ENCODE measurements at places on chromosomes 5 and 9. TPM values are rescaled to one million over a fixed set of nuclear protein-coding genes. Genes with fewer than 3 reads are reported as not detected.

PRRT1B gene
- total RNA-seq: 0.78 TPM

SPEF2 gene
- 11.4 TPM for total RNA-seq

SLC9A3 gene
- total RNA-seq: 2.0 TPM

GRCh38 chr5:170288151-170288550, 9.4 kb downstream of the LCP2 start:
- no peak for DNase-seq

GRCh38 chr5:81495286-81495685, 101.4 kb upstream of the ACOT12 start:
- DNase-seq: no peak

DNA sequence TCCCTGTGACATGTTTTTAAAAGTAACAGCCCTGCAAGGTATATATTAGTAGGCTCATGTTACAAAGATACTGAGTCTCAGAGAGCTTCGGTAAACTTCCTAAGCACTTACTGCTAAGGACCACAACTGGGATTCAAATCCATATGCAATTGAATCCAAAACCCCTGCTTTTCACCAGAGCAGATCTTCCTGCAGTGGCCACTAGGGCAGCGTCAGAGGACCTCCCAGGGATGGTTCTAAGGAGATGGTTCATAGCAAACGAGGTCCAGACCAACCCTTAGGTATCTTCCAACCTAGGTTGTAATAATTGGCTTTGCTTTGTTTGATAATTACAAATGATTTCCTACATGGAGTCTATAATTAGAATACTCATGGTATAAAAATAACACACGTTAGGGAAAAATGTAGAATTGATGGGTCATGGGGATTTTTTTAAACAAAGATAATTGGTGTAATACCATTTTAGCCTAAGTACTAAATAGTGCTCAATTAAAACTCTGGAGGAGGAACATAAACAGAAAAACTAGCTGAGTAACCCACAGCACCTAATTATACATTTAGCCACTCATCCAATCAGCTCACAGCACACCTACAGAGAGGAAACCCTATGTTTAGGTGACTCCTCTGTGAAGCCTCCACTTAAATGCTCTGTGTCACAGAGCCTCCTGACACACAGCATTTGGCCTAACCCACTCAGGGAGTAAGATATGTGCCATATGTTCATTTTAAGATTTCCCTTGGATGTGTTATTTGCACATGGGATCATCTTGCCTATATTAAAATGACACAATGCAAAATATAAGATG, 10.0 kb upstream of the CAST start:
- DNase-seq: no peak

DNA sequence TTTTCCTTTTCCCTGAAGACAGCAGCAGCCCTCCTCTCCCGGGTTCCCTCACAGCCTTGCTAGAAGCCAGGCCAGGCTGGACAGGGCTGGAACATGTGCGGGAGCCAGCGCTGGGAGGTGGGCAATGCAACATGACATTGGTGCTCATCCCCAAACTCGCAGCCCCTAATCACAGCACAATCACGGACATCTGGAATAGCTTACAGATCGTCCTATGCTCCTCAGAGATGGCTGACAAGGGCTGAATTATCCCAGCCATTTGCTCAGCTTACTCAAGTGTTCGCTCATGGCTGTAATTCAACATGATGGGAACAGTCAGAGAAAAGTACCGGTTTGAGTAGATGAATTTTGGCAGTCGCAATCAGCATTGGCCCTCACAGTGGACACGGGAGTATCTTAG, 49.8 kb downstream of the FSTL4 start:
- DNase-seq: no peak

GRCh38 chr9:27107241-27107640, 1.8 kb upstream of the TEK start:
- no peak for DNase-seq

GRCh38 chr5:145854651-145855258, 18.1 kb downstream of the GRXCR2 start:
- no peak for DNase-seq

GRCh38 chr5:158559643-158560042, 540.1 kb downstream of the EBF1 start:
- no peak for DNase-seq
